ENCODE measurements at places on chromosomes 3 and 15. TPM values are rescaled to one million over a fixed set of nuclear protein-coding genes. Genes with fewer than 3 reads are reported as not detected.
A peak's percentile ranks its signal among the peaks of the same experiment; 100 is the strongest.

DNA sequence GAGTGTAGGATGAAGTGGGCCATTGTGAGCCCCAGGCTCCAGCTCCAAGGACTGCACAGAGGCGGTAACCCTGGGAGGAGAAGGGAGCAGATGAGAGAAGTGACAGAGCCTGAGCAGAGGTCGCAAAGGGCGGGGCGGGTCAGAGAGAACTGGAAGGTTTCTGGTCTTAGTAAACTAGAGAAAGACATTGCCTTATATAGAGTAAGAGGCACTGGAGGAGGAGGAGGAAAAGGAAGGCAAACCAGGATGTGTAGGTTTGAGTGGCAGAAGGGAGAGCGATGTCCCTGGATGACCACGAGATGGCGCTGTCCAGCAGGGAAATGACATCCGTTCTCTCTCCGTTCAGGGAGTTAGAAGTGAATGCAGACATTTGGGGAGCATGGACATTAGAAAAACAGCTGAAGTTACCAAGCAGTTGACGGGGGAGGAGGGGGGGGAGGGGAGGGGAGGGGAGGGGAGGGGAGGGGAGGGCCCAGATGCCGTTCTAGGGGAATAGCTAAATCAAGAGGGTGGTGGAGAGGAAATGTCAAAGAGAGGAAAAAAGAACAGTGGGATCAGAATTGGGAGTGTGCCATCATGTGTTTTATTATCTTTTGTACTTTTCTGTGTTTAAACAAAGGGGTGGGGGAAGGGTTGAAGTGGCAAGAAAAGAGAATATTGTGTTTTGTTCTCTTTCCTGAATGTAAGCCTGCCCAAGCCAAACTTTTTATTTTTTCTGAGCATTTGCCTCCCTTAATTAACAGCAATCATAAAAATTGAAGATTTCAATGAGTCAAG is 48.8 kb downstream of the STARD5 start:
- no peaks in the 10 kb centered on the region for H3K36me3 ChIP-seq
- H3K27ac ChIP-seq: no peak overlapping the region
- peaks cover 9% of the 10 kb centered on the region for H3K4me1 ChIP-seq
- H3K27me3 ChIP-seq: no peaks in the 10 kb centered on the region

- H3K27ac ChIP-seq: no peak overlapping the region
- H3K27me3 ChIP-seq: no peaks in the 10 kb centered on the region
- no peak for DNase-seq
These were observed 405.7 kb upstream of the MCTP2 start for GRCh38 chr15:93825682-93826081.

GRCh38 chr3:122918576-122919290 is 108.8 kb downstream of the SEMA5B start:
- peaks cover 10% of the 10 kb centered on the region for H3K27me3 ChIP-seq
- no peak for DNase-seq
- no peaks in the 10 kb centered on the region for H3K36me3 ChIP-seq
- H3K4me3 ChIP-seq: no peak overlapping the region
- H3K4me1 ChIP-seq: peaks cover 10% of the 10 kb centered on the region
- no peak overlapping the region for H3K27ac ChIP-seq

DNA sequence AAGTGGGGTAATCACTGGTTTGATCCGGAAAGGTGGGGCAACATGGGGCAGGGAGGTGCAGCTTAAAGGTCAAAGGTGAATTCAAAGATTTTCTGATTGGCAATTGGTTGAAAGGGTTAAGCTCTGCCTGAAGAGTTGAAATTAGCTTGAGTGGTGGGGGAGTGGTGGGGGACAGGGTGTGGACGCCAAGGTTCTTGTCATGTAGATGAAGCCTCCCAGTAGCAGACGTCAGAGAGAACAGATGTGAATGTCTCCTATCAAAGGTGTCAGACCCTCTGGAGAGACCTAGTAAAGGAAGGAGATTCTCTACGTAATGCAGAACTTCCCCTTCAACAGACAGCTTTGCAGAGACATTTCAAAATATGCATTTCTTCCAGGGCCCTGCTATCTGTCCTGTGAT is 62.8 kb downstream of the ABCC5 start:
- DNase-seq: no peak
- no peak overlapping the region for H3K4me3 ChIP-seq
- no peak overlapping the region for H3K27ac ChIP-seq
- H3K27me3 ChIP-seq: no peaks in the 10 kb centered on the region
- H3K4me1 ChIP-seq: no peaks in the 10 kb centered on the region

DNA sequence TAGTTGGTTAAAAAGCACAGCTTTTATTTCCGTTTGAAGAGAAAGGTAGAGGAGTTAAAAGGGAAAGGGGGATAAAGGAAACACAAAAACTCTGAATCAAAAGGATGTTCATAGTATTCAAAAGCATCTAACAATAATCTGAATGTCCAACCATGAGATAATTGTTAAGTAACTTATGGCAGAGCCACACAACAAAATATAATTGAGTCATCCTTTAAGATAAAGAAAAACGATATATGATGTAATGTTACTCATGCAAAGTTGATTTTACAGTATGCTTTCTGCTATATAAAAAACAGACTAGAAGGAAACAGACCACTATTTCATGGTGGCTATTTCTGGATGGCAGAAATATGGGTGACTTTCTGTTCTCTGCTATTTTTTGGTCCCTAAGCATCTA is 3.9 kb downstream of the XPC start:
- peaks cover 36% of the 10 kb centered on the region for H3K36me3 ChIP-seq
- no peak for DNase-seq
- no peak overlapping the region for H3K27ac ChIP-seq
- H3K27me3 ChIP-seq: no peaks in the 10 kb centered on the region
- no peak overlapping the region for H3K4me3 ChIP-seq

GRCh38 chr15:51310064-51310463 is 28.3 kb downstream of the CYP19A1 start:
- H3K4me1 ChIP-seq: no peaks in the 10 kb centered on the region
- no peak overlapping the region for H3K4me3 ChIP-seq
- H3K27ac ChIP-seq: peak overlapping the region; percentile 20
- no peak for DNase-seq
- no peaks in the 10 kb centered on the region for H3K36me3 ChIP-seq
- no peaks in the 10 kb centered on the region for H3K27me3 ChIP-seq

DNA sequence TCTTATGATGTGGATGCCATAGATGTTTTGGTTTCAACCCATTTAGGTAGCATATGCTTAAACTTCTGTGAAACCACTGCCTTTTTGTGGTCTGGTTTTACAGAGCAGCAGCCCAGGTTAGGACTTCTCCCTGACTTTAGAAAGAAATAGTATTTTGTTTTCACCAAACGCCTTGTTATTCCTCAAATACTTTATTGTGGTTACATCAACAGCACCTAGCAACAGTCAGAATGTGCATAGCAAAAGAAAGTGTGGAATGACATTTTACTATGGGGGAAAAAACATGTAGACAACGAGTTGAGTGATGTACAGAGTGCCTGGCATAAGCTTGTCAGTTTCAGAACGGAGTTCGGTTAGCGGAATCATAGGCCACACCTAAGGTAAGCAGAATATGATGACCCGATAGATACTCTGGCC is 159.2 kb downstream of the TPRG1 start:
- H3K4me3 ChIP-seq: no peak overlapping the region
- no peak for DNase-seq
- no peaks in the 10 kb centered on the region for H3K4me1 ChIP-seq
- H3K27me3 ChIP-seq: no peaks in the 10 kb centered on the region
- no peaks in the 10 kb centered on the region for H3K36me3 ChIP-seq

GRCh38 chr3:178036451-178037144 is 499.6 kb upstream of the KCNMB2 start:
- H3K4me1 ChIP-seq: no peaks in the 10 kb centered on the region
- DNase-seq: no peak
- H3K36me3 ChIP-seq: no peaks in the 10 kb centered on the region

GRCh38 chr3:140251678-140252077 is 316.7 kb downstream of the CLSTN2 start:
- no peak overlapping the region for H3K27ac ChIP-seq
- DNase-seq: no peak

DNA sequence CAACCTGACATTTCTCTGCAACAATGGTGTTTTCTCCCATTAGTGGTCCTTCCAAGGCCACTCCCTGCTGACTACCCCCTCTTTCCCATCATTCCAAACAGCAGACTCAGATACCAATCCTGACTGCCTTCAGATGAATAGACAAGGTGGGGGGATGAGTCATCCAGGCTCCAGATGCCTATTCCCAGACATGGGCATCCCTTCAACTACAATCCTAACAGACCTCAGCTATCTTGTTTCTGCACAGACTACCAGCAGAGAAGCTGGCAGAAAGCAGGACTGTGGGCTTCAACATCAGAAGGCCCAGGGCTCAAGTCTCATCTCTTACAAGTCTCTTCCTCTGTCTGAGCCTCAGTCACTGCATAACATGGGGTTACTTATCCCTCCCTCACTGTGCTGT is 2.2 kb downstream of the RBP1 start:
- no peaks in the 10 kb centered on the region for H3K36me3 ChIP-seq
- no peak for DNase-seq
- peaks cover 55% of the 10 kb centered on the region for H3K4me1 ChIP-seq
- H3K27ac ChIP-seq: no peak overlapping the region

The CCDC54 gene
- not detected for total RNA-seq

The PCYT1A gene
- total RNA-seq: 85.7 TPM

All from stomach (tissue), 19 donors.